ENCODE measurements at places on chromosomes 2 and 18.

GRCh38 chr18:27778925-27779324, 398.0 kb downstream of the CDH2 start:
- DNase-seq = no peak

- no peak for DNase-seq
These were observed 1288.7 kb downstream of the LRP1B start for GRCh38 chr2:140842110-140842509.

- DNase-seq = no peak
These were observed 556.0 kb upstream of the MEX3C start for GRCh38 chr18:51753365-51754057.

GRCh38 chr2:32064021-32064601, 755 bp downstream of the SPAST start:
- peak; percentile 21 for DNase-seq

DNA sequence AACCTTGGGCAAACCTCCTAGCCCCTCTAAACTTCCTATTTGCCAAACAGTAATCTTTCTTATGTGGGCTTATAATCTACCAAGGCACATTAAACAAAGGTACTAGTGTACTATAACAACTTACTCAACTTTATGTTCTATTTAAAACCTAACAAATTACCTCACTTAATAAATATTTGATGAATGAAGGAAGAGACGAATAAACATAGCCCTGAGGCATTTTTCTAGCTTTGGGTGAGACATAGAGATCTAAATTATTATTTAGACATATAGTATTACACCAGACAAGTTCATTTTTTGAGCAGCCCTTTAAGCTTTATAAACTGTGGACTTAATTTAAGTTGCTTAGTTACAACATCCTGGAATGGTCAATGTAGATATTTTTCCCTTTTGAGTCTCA, 104.6 kb downstream of the UNC80 start:
- DNase-seq = no peak

DNA sequence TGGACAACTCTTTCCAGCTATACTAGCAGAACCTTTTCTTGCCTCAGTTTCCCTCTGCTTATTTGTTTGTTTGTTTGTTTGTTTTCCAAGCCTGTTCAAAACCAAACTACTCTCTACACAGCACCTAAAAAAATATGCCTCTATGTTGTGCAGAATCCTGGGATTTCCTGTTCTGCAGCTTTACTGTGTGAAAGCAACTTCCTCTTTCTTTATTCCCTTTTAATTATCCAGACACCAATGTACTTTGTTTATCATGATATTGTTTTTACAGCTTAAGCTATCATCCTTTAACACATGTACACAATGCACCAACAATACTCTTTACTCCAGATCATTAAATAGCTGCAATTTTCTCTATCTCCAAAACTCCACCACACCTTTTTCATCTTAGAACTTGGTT, 259.5 kb downstream of the EPHA4 start:
- DNase-seq = no peak

Data from ovary (tissue), 10 donors.